ENCODE measurements at places on chromosomes 16 and 17.

- peak overlapping the region; percentile 75 for H3K27ac ChIP-seq
- H3K27me3 ChIP-seq = peaks cover 6% of the 10 kb centered on the region
- peaks cover 13% of the 10 kb centered on the region for H3K36me3 ChIP-seq
Measured at GRCh38 chr17:2056206-2057174, 1.6 kb downstream of the HIC1 start.

- H3K4me1 ChIP-seq = peaks cover 14% of the 10 kb centered on the region
- H3K36me3 ChIP-seq = no peaks in the 10 kb centered on the region
- peaks cover 27% of the 10 kb centered on the region for H3K27me3 ChIP-seq
- DNase-seq = no peak
- no peak overlapping the region for H3K27ac ChIP-seq
- H3K4me3 ChIP-seq = no peak overlapping the region
Measured at GRCh38 chr17:64001091-64001579, 3.0 kb downstream of the PRR29 start.

DNA sequence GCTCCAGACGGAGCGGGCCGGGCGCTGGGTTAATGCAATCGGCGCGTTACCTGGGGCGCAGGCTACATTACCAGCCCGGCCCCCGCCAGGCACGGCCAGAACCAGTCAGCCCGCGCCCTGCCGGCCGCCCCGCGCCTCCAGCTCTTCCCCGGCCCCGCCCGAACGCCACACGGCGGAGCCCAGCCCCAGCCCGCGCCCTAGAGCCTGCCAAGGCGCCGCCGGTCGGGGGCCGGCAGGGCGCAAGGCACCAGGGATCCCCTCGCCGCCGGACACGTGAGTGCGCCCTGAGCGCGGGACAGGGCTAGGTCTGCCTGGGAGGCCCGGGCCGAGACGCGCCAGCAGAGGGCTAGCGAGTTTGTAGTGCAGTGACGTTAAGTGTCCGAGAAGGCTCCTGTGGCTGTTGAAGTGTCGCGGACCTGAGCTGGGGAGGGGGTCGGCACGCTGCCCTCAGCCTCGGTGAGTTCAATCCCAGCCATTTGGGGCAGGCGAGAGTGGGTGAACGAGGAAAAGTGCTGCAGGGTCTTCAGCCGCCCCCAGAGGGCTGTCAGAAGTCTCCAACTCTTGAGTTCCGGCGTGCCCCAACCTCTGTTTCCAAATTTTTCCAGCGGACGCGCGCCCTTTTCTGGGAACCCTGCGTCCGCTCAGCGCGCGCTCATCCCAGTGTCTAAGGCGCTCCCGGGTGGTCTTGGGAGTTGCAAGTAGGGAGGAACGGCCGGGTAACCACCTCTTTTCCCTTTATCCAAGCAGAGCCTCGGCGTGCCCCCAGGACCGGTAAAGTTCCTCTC, at the start of gene SLC6A2:
Gene SLC6A2 (plus strand): TSS at position 92 of the 785 bp plus-strand sequence. CDS start 707 bp downstream, outside the sequence.
- H3K27ac ChIP-seq = no peak within 1 kb of the TSS
- no peaks in the 10 kb centered on the region for H3K36me3 ChIP-seq
- no peaks in the 10 kb centered on the region for H3K4me1 ChIP-seq
- peaks cover 26% of the 10 kb centered on the region for H3K27me3 ChIP-seq

GRCh38 chr17:36127911-36128310, 24.3 kb downstream of the CCL4 start:
- no peaks in the 10 kb centered on the region for H3K4me1 ChIP-seq
- no peak overlapping the region for H3K4me3 ChIP-seq
- peaks cover 4% of the 10 kb centered on the region for H3K27me3 ChIP-seq
- H3K36me3 ChIP-seq = 0 out of 2 replicates have a peak, but pooled peaks cover 9% of the 10 kb centered on the region

DNA sequence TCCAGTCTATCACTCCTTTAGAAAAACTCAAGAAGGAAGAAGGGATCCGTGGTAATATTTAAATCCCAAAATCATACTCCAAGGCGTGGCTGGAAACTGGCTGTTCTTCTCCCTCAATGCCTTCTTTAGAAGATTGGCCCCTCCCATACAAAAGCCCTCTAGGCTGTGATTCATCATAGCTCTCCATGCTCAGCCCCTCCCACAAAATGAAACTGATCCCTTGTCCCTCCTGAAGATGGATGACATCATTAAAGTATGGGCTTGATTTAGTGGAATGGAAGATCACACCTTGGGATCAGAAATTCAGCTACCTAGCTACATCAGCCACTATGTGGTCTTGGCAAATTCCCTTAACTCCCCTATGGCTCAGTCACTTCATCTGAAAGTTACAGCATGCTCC, 4.1 kb downstream of the GRIN2A start:
- H3K27me3 ChIP-seq = peaks cover 16% of the 10 kb centered on the region
- peaks cover 15% of the 10 kb centered on the region for H3K36me3 ChIP-seq
- H3K4me1 ChIP-seq = peaks cover 16% of the 10 kb centered on the region
- DNase-seq = peak; percentile 35

GRCh38 chr17:17840751-17841591, 4.2 kb upstream of the SREBF1 start:
- peak overlapping the region; percentile 87 for H3K27ac ChIP-seq
- H3K4me3 ChIP-seq = peak overlapping the region; percentile 70
- peaks cover 42% of the 10 kb centered on the region for H3K4me1 ChIP-seq
- no peak for DNase-seq
- peaks cover under 1% of the 10 kb centered on the region for H3K36me3 ChIP-seq

- no peaks in the 10 kb centered on the region for H3K36me3 ChIP-seq
- no peak overlapping the region for H3K27ac ChIP-seq
- no peak for DNase-seq
- no peaks in the 10 kb centered on the region for H3K27me3 ChIP-seq
- peaks cover 23% of the 10 kb centered on the region for H3K4me1 ChIP-seq
- H3K4me3 ChIP-seq = no peak overlapping the region
Measured at GRCh38 chr17:43553573-43553972, 7.4 kb upstream of the ETV4 start.

DNA sequence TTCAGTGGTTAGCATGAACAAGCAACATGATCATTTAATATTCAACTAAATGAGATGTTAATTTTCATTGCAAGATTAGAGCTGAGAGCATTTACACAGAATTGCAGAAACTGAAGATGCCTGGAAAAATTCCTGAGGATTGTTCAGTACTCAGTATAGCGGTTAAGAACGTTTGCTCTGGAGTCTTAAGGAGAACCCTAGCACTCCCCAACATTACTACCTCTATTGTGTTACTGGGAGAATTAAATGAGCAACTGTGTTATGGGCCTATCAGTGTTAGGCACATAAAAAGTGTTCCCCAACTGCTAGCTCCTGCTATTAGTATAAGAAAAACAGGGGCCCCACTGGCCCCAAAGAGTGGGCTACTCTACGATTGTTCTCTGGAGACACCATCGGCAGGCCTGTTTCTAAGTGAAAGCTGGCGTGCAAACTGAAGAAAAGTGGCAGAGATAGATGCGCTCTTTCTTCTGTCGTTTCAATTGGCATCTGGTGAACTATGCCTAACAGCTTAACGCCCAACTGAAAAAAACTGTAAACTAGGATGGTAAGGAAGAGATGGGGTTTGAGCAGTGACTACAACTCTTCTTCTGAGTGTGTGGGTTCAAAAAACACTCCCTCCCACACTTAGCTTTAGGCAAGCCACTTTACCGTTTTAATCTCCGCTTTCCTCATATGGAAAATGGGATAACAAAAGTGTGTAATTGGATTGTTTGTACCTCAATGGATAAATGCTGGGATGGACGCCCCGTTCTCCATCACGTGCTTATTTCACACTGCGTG, 1.3 kb downstream of the CDR2 start:
- peaks cover 28% of the 10 kb centered on the region for H3K36me3 ChIP-seq
- peak overlapping the region; percentile 89 for H3K27ac ChIP-seq
- no peak for DNase-seq
- peaks cover 63% of the 10 kb centered on the region for H3K4me1 ChIP-seq
- H3K27me3 ChIP-seq = peaks cover 3% of the 10 kb centered on the region

DNA sequence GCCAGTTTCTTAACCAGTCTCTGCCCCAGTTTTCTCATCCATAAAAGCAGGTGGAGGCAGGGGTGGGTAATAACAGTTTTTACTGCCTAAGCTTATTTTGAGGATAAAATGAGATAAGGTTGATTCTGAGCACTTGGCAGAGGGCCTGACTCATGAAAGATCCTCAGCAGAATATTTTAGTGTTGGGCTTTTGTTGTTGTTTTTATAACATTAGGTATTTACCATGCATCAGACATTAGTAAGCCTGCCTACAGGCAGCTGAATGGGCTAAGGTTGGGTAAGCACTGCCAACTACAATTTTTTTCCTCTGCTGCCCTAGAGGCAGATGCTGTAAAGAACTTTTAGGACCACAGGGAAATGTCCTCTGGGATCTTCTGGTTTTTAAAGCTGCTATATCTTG, 43.1 kb downstream of the SCNN1G start:
- DNase-seq = peak; percentile 20
- H3K27me3 ChIP-seq = peaks cover 17% of the 10 kb centered on the region
- no peaks in the 10 kb centered on the region for H3K4me1 ChIP-seq
- peaks cover 5% of the 10 kb centered on the region for H3K36me3 ChIP-seq
- H3K4me3 ChIP-seq = no peak overlapping the region

DNA sequence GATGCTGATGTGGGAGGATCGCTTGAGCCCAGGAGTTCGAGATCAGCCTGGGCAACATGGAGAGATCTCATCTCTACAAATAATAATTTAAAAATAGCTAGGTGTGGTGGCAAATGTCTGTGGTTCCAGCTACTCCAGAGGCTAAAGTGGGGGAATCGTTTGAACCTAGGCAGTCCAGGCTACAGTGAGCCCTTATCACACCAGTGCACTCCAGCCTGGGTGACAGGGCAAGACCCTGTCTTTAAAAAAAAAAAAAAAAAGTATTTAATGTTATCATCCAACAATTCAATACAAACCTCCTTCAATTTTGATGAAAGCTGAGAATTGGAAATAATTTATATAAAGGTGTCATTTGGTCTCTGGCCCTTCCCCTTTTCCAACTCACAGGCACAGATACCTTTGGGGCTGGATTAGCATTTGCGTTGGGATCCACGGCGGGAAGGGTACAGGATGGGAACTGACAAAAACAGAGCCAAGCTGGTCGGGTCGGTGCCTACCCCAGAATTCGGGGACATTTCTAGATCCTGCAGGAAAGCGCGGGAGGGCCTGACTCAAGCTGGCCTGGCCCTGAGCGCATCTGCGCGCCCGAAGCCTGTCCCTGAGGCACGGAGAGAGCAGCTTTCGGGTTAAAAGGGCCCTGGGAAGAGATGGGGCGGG, 860 bp upstream of the DCAF7 start:
- no peak for DNase-seq
- peaks cover 13% of the 10 kb centered on the region for H3K36me3 ChIP-seq
- peaks cover 3% of the 10 kb centered on the region for H3K27me3 ChIP-seq
- H3K4me3 ChIP-seq = peak overlapping the region; percentile 91

DNA sequence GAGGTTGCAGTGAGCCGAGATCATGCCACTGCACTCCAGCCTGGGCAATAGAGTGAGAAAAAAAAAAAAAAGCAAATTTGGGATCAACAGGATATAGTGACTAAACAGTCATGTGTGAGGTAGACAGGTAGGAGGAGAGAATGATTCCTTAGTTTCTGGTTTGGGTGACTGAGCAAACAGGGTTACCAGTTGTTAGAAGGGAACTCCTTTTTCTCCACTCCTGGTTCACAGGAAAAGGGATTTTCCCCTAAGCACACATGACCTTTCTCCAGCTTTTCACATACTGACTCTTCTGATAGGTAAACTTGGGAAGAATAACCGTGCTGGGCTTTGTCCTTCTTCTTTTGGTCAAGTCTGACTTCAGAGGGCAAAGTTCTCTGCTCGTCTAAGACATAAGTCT, 17.3 kb upstream of the WSCD1 start:
- H3K27ac ChIP-seq = no peak overlapping the region
- DNase-seq = no peak
- no peaks in the 10 kb centered on the region for H3K36me3 ChIP-seq

DNA sequence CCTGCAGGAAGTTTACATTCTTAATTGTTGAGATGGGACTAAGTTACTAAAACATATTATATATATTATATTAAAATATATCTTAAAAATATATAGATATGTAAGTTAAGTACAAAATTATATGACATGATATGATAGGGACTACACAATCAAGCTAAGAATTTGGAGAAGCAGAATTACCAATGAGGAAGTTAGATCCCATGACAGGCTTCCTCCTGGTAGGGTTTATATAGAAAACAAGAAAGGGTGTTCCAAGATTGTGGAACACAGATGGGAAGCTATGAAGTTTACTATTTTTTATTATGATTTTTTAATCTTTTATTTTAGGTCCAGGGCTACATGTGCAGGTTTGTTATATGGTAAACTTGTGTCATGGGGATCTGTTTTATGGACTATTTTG, 260.8 kb upstream of the ZFHX3 start:
- no peak for DNase-seq
- H3K4me1 ChIP-seq = no peaks in the 10 kb centered on the region
- no peak overlapping the region for H3K27ac ChIP-seq
- H3K4me3 ChIP-seq = no peak overlapping the region
- H3K36me3 ChIP-seq = no peaks in the 10 kb centered on the region

DNA sequence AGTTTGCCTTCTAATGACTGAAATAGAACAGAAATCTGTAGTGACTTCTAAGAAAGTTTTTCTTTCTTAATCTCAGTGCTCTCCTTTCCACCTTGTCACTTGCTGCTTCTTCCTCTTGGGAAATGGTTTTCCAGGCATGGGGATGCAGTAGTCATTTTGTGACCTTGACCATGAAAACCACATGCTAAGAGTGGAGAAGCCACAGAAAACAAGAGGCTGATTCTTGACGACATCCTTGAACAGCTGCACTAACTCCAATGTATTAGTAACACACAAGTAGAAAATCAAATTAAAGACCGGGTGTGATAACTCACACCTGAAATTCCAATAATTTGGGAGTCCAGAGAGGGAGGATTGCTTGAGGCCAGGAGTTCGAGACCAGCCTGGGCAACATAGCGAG, 15.5 kb upstream of the USP31 start:
- no peak overlapping the region for H3K27ac ChIP-seq
- H3K4me3 ChIP-seq = no peak overlapping the region
- no peaks in the 10 kb centered on the region for H3K36me3 ChIP-seq
- H3K4me1 ChIP-seq = no peaks in the 10 kb centered on the region

DNA sequence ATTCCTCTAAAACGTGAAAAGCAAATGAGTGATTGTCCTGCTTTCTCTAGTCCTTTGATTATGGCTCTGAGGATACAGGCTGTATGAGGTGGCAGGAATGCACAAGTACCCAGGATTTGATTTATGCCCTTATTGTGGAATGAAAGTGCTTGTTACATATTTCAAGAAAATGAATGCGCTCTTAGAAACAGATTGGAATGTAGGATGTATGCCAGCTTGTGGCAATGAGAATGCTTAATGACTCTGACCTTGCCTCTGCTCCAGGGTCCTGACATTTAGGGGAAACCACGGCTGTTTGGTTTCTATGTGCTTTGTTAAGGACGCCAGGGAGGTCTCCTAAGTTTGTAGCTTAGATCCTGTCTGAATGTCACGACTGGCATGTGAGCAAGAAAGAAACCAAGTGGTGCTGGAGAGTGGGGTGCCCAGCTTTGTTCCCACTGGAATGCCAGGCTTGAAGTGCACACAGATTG, 22.0 kb downstream of the PRCD start:
- peak overlapping the region; percentile 100 for H3K4me3 ChIP-seq
- H3K36me3 ChIP-seq = peaks cover 68% of the 10 kb centered on the region
- peaks cover 4% of the 10 kb centered on the region for H3K27me3 ChIP-seq
- peak overlapping the region; percentile 79 for H3K27ac ChIP-seq
- peak; percentile 75 for DNase-seq
